ENCODE measurements at places on chromosomes 16 and 17. TPM values are rescaled to one million over a fixed set of nuclear protein-coding genes. Genes with fewer than 3 reads are reported as not detected.

DNA sequence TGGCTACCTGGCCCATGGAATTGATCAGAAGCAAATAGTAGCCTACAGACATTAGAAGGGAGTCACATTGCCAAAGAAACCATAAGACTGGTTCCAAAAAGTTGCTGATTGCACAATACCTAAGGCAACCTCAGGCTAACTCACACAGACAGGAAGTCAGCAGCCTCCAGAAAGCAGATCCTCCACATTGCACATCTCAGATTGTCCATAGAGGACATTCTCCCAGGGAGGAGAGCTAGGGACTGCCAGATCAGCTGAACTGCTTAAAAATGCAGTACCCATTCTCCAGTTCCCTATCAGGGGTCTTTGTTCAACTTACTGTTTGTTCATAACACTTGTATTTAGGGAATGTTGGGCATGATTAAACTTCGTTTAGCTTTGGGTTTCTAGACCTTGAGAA lies 4.2 kb downstream of the CCL3 start:
- no peak for DNase-seq
- H3K27ac ChIP-seq, result no peak overlapping the region
- H3K4me1 ChIP-seq, result no peaks in the 10 kb centered on the region
- no peaks in the 10 kb centered on the region for H3K27me3 ChIP-seq

GRCh38 chr16:55539049-55539448 lies 27.4 kb upstream of the CAPNS2 start:
- H3K4me1 ChIP-seq, result no peaks in the 10 kb centered on the region
- no peaks in the 10 kb centered on the region for H3K27me3 ChIP-seq
- H3K27ac ChIP-seq, result no peak overlapping the region
- no peak for DNase-seq
- no peaks in the 10 kb centered on the region for H3K36me3 ChIP-seq
- H3K4me3 ChIP-seq, result no peak overlapping the region

DNA sequence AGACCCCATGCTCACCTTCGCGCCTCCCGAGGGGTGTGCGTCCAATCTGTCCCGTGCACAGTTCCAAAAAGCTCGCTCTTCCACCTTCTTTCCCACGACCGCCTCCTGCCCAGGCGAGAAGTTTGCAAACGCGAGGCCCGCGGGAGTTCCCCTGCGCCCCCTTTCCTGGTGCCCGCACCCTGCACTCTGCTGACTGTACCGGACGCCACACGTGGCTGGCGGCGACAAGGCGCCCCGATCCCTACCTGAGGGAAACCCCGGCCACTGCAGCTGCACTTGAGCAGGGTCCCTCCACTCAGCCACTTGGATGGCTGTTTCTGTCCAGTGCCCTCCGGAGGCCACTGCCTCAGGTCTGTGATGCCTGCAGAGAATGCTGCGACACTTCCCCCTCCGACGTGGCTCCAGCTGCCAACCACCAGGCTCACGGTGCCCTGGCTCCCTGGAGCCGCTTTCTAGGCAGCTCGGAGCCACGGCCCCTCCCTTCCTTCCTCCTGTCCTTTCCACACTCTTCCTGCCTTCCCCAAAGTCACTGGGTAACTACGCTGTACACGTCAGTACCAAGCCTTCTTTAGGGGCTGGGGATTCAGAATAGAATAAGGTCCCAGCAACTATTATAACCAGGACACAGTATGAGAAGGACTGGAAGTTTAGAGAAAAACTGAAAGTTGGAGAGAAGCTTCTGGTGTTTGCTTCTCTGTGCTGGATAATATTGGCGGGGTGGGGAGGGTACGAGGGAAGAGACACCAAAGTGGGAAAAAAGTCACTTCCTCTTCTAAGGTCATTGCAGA lies at the start of gene MLKL:
MLKL (minus strand) TSS at position 425 of the 788 bp plus-strand sequence. CDS start 5,105 bp downstream, outside the sequence.
- H3K4me3 ChIP-seq, result peak within 1 kb of the TSS; percentile 41
- no peaks in the 10 kb centered on the region for H3K36me3 ChIP-seq
- peaks cover 29% of the 10 kb centered on the region for H3K27me3 ChIP-seq
- no peaks in the 10 kb centered on the region for H3K4me1 ChIP-seq

DNA sequence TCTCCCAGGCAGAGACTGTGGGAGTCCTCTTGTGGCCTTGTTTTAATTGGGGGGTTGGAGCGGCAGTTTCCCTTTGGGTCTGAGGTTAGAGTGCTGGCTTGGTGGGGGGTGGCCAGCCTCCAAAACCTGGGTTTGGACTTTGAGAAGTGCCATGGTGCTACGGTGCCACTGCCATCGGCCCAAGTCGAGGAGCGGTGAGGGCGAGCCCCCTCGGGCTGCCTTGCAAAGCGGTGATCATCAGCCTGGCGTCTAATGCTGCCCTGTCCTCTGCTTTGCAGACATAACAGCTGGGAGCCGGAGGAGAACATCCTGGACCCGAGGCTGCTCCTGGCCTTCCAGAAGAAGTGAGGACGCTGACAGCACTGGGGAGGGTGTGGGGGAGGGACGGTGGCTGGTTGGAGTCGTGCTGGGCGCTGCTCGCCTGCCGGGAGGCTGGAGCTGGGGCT lies 1.2 kb downstream of the CBX2 start:
- peaks cover 2% of the 10 kb centered on the region for H3K27me3 ChIP-seq
- H3K36me3 ChIP-seq, result no peaks in the 10 kb centered on the region
- H3K4me1 ChIP-seq, result peaks cover 41% of the 10 kb centered on the region
- peak; percentile 36 for DNase-seq

GRCh38 chr16:1314399-1315068 lies 5.1 kb downstream of the UBE2I start:
- H3K4me1 ChIP-seq, result peaks cover 11% of the 10 kb centered on the region
- no peaks in the 10 kb centered on the region for H3K27me3 ChIP-seq
- H3K27ac ChIP-seq, result no peak overlapping the region

DNA sequence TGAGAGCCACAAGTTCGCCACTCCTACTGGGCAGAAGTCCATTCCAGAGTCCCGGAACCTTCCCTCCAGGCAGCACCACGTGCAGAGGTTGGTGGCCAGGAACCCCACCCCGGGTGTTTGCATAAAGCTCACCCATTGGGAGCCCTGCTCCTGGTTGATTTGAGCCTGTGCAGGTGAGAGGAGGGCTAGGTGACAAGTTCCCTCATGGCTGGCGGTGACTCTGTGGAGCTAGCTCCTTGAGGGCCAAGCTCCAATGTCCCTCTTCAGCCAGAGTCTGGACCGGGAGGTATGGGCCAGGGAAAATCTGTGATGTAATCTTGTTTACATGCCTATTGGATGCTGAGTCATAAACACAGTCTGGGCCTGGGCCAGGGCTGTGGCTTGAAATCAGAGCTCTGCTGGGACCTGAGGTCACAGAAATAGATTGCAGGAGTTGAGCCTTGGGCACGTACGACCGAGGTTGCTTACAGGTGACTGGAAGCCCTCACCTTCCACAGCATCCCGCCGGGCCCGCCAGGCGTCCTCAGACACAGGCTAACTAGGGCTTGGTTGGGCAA lies 118.9 kb downstream of the AATF start:
- H3K4me3 ChIP-seq, result no peak overlapping the region
- no peaks in the 10 kb centered on the region for H3K36me3 ChIP-seq
- H3K27ac ChIP-seq, result no peak overlapping the region
- peaks cover 24% of the 10 kb centered on the region for H3K27me3 ChIP-seq
- H3K4me1 ChIP-seq, result peaks cover 11% of the 10 kb centered on the region

- H3K27me3 ChIP-seq, result no peaks in the 10 kb centered on the region
- H3K4me1 ChIP-seq, result peaks cover 11% of the 10 kb centered on the region
These were observed 51.3 kb downstream of the NKD1 start for GRCh38 chr16:50599494-50599893.

GRCh38 chr17:74552037-74552436 lies 6.1 kb upstream of the CD300C start:
- no peak overlapping the region for H3K27ac ChIP-seq
- H3K4me1 ChIP-seq, result no peaks in the 10 kb centered on the region
- no peak for DNase-seq
- H3K4me3 ChIP-seq, result no peak overlapping the region

DNA sequence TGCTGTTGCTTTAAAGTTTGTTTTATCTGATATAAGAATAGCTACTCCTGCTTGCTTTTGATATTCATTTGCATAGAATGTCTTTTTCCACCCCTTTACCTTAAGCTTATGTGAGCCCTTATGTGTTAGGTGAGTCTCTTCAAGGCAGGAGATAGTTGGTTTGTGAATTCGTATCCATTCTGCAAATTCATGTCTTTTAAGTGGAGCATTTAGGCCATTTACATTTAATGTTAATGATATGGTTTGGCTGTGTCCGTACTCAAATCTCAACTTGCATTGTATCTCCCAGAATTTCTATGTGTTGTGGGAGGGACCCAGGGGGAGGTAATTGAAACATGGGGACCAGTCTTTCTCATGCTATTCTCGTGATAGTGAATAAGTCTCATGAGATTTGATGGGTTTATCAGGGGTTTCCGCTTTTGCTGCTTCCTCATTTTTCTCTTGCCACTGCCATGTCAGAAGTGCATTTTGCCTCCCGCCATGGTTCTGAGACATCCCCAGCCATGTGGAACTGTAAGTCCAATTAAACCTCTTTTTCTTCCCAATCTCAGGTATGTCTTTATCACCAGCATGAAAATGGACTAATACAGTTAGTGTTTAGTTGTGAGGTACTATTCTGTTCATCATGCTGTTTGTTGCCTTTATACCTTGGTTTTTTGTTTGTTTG lies 27.2 kb downstream of the ATF7IP2 start:
- no peaks in the 10 kb centered on the region for H3K4me1 ChIP-seq
- H3K4me3 ChIP-seq, result no peak overlapping the region
- H3K27me3 ChIP-seq, result no peaks in the 10 kb centered on the region
- H3K27ac ChIP-seq, result no peak overlapping the region

DNA sequence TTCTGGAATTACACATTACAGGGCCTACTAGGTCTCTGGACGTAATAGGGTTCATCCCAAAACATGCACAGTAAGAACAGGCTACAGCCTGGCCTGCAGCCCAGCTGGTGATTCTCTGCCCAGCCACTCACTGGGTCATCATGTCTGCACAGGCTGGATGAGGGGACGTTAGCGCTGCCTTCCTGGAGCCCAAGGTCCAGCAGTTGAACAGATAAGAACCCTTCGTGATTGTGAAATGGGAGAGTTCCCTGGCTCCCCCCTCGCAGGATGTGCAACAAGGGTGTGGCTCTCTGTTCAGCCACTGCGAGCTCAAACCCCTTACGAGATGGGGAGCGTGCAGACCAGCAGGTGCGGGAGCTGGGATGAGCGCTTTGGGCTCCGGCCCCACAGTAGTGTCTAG lies 200.0 kb upstream of the CDH5 start:
- no peaks in the 10 kb centered on the region for H3K27me3 ChIP-seq
- no peaks in the 10 kb centered on the region for H3K36me3 ChIP-seq
- H3K27ac ChIP-seq, result no peak overlapping the region
- no peak for DNase-seq
- no peaks in the 10 kb centered on the region for H3K4me1 ChIP-seq
- H3K4me3 ChIP-seq, result no peak overlapping the region

The LRRC36 gene
- total RNA-seq, result 0.34 TPM

DNA sequence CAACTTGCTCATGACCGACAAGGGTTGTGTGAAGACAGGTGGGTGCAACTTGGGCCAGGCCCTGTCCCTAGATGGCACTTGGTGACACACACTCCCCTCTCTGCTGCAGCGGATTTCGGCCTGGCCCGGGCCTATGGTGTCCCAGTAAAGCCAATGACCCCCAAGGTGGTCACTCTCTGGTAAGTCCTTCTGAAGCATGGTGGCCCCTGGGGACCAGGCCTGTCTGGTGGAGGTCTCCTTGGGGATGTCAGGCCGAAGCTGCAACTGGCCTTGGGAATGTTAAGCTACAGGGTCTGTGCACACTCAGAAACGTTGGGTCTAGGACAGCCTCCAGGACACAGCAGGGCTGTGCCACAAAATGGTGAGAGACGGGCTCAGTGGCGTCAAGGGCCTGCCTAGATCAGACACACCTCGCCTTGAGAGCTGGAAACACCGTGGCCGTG lies 6.8 kb downstream of the CDK10 start:
- H3K4me3 ChIP-seq, result no peak overlapping the region
- no peaks in the 10 kb centered on the region for H3K27me3 ChIP-seq
- H3K36me3 ChIP-seq, result no peaks in the 10 kb centered on the region
- H3K4me1 ChIP-seq, result no peaks in the 10 kb centered on the region
- DNase-seq, result no peak
- H3K27ac ChIP-seq, result no peak overlapping the region

DNA sequence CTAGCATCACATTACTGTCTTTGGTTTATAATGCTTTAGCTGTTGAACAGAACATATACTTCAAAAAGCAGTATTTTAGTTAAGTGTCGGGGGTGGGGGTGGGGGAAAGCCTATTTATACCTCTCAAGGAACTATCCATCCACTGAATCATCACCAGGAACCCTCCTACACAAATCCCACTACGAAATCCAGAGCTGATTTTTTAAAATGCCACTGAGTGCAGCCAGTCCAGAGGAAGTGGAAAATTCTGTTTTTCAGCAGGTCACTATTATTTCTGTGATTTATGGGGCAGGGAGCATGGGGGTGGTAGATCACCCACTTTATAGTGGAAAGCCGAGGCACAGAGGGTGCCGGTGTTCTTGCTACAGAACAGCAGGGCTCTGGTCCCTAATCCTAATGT lies 284.1 kb downstream of the SOX9 start:
- no peaks in the 10 kb centered on the region for H3K36me3 ChIP-seq
- DNase-seq, result no peak
- no peaks in the 10 kb centered on the region for H3K27me3 ChIP-seq
- no peak overlapping the region for H3K27ac ChIP-seq

DNA sequence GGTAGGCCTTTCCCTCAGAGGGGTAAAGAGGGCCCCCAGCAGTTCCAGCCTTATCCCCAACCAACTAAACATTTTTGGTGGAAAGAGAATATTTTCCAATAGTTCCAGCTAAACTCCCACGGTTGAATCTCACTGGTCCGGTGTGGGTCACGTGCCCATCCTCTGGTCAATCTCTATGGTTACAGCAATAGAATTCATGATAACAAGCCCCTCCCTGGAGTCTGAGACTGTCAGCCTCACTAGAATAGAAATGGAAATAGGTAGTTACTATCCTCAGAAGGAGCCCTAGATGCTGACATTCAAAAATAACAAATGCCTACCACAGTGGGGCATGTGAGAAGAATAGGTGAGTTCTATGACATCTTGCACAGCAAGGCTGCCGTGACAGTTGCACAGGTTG lies 37.5 kb upstream of the LITAF start:
- DNase-seq, result no peak
- no peaks in the 10 kb centered on the region for H3K36me3 ChIP-seq
- no peaks in the 10 kb centered on the region for H3K27me3 ChIP-seq
- no peak overlapping the region for H3K4me3 ChIP-seq
- no peak overlapping the region for H3K27ac ChIP-seq

GRCh38 chr17:17682737-17683680 lies 1.8 kb downstream of the RAI1 start:
- H3K27me3 ChIP-seq, result peaks cover 92% of the 10 kb centered on the region
- DNase-seq, result peak; percentile 82
- H3K36me3 ChIP-seq, result no peaks in the 10 kb centered on the region
- H3K4me3 ChIP-seq, result peak overlapping the region; percentile 74

- no peak overlapping the region for H3K27ac ChIP-seq
- no peaks in the 10 kb centered on the region for H3K27me3 ChIP-seq
- H3K4me3 ChIP-seq, result no peak overlapping the region
- H3K4me1 ChIP-seq, result no peaks in the 10 kb centered on the region
- H3K36me3 ChIP-seq, result no peaks in the 10 kb centered on the region
These were observed 81.9 kb downstream of the KCNJ18 start for GRCh38 chr17:21774263-21774662.
